ENCODE measurements at places on chromosomes 7 and 10. TPM values are rescaled to one million over a fixed set of nuclear protein-coding genes. Genes with fewer than 3 reads are reported as not detected.

NME8 gene
- total RNA-seq, result not detected

OTUD1 gene
- total RNA-seq, result 78.9 TPM

DNA sequence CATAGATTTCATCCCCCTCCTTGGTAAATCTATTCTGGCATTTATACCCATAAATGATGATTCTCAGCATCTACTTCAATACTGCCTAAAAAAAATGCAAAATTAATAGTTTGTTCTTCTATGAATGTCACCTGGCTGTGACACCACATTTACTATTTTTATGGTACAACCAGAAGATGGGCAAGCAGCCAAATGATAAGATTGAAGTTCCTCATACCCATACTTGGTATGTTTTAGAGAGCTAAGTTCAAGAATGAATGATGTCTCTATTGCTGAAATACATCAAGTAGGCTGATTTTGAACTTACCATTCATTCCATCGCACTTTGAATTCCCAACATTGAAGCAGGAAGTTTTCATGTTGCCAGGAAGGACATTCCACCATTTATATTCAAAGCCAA, 134.2 kb downstream of the ELAPOR2 start:
- H3K36me3 ChIP-seq, result peaks cover 15% of the 10 kb centered on the region
- no peak overlapping the region for H3K4me3 ChIP-seq
- no peak overlapping the region for H3K27ac ChIP-seq
- DNase-seq, result no peak
- no peaks in the 10 kb centered on the region for H3K4me1 ChIP-seq
- no peaks in the 10 kb centered on the region for H3K27me3 ChIP-seq

ATOH7 gene
- not detected for total RNA-seq

TRIM56 gene
- total RNA-seq, result 10.1 TPM

GRCh38 chr7:22481726-22482125, 18.3 kb downstream of the STEAP1B start:
- no peaks in the 10 kb centered on the region for H3K27me3 ChIP-seq
- no peaks in the 10 kb centered on the region for H3K4me1 ChIP-seq
- DNase-seq, result no peak
- H3K27ac ChIP-seq, result no peak overlapping the region

DNA sequence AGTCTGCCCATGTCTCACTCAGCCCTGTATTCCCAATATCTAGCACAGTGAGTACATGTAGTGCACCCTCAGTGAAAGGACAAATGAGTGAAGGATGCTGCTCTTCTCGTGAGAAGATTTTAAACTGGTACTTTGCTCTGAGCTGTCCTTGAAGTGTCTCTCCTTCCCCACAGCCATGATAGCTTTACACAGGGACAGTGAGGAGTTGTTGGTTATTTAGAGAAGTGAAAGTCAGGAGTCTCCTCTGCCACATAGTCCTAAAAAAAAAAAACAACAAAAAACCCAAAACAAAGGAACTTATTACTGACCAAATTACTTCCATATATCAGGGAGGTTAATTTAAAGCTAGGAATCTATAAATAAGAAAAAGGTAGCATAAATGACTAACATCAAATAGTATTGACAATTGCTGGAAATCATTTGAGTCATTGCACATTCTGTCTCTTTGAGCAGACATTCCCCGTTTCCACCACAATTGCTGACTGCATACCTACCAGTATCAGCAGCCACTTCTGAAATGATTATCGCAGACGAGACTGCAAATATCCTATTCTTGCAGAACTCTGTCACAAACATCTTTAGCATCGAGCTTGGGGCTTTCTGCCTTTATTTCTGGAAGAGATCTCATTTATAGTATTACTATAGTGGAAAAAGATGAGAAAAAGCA, 202.1 kb downstream of the PTEN start:
- H3K4me1 ChIP-seq, result no peaks in the 10 kb centered on the region
- H3K36me3 ChIP-seq, result no peaks in the 10 kb centered on the region
- no peak overlapping the region for H3K27ac ChIP-seq
- H3K4me3 ChIP-seq, result no peak overlapping the region

DNA sequence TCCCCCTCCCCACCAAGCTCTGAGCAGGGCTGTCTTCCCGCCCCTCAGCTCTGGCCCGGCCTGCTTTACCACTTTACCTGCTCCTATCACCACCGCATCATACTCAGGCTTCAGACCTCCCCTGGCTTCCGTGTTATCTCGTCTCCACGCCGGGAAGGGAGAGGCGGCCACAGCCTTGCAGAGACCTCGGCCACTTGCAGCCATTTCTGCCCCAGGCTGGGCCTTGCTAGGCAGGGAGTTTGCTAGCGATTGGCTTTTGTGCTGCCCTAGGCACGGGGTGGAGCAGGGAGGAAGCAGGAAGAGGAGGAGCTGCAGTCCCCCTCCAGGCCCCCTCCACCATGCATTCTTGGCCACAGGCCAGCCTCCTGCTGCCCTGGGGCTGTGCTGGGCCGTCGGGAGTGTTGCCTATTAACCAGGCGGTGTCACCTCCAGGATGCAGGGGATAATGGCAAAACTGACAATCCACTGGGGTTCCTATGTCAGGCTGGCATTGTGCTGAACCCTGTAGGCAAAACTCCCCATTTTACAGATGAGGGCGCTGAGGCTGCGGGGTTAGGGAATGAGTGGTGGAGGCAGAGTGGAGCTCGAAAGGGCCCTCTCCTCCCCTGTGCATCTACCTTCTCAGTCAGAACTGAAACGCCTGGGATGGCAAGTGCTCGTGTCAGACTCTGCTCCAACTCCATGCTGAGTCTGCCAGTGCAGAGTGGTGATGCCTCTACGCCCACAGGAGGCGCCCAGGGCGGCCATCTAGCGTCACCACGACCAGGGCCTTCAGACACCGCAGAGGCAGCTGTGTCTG, at the start of gene PYROXD2:
Gene PYROXD2 (minus strand): TSS at position 251 of the 799 bp plus-strand sequence. CDS start 47 bp downstream, at position 204.
- H3K4me3 ChIP-seq, result peak within 1 kb of the TSS; percentile 76
- no peaks in the 10 kb centered on the region for H3K36me3 ChIP-seq
- no peaks in the 10 kb centered on the region for H3K27me3 ChIP-seq
- DNase-seq, result peak; percentile 95
- H3K27ac ChIP-seq, result peak within 1 kb of the TSS; percentile 67

CALN1 gene
- total RNA-seq, result not detected

FAM25G gene
- total RNA-seq, result not detected

DNA sequence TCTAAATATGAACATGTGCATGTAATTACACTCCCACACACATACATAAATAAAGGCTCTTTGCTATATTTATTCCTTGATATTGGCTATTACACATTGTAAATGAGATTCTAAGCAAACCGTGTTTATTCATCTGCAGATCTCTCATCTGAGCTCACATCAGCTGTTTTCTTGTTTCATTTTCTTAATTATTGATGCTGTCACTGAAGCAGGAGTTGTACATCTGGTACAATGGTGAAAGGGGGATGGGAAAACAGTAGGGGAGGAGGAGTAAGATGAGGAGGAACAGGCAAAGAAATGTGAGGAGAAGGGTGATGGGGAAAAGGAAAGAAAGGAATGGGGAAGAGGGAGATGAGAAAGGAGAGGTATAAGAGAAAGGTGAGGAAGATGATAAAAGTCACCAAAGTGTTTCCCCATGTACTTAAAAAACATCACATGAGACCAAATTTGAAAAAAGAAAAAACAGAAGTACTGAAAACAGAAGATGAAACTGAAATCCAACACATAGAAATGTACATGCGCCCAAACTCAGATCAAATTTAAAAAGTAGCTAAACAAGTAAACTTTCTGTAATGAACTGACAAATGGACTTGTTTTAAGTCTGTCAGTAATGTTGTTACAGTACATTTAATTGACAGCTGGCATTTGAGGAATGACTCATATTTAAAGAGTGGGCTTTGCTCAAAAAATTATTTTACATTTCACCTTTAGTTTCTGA, 472.2 kb downstream of the ARL4A start:
- H3K4me1 ChIP-seq, result no peaks in the 10 kb centered on the region
- H3K36me3 ChIP-seq, result no peaks in the 10 kb centered on the region
- H3K27me3 ChIP-seq, result no peaks in the 10 kb centered on the region
- H3K27ac ChIP-seq, result no peak overlapping the region
- H3K4me3 ChIP-seq, result no peak overlapping the region

DNA sequence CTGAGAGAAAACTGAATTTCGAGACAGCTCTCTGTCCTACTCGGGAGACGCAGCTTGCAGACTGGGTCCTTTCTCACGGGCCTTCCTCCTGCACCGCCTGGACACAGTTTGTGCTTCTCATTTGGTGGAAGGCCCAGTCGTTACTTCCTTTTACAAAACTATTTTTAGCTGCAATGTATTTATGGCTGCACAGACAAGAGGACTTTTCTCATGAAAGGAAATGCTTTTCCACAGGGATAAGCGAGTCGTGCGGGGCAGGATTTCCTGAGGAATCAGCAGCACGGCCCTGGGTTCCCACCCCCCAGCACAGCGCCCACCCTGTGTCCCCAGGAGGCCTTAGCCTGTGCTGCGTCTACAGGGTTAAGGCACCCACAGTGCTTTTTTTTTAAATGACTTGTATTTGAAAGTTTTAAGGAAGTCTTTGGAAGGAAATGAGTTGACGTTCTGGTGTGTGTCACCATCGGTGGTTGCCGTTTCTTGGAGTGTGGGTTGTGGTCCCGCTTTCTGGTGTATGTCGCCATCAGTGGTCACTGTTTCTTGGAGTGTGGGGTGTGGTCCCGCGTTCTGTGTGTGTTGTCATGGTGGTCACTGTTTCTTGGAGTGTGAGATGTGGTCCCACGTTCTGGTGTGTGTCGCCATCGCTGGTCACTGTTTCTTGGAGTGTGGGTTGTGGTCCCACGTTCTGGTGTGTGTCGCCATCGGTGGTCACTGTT, 50.9 kb downstream of the INPP5A start:
- H3K27me3 ChIP-seq, result no peaks in the 10 kb centered on the region
- no peaks in the 10 kb centered on the region for H3K36me3 ChIP-seq
- peaks cover 64% of the 10 kb centered on the region for H3K4me1 ChIP-seq
- peak overlapping the region; percentile 50 for H3K4me3 ChIP-seq
- peak overlapping the region; percentile 82 for H3K27ac ChIP-seq

- no peak for DNase-seq
- no peaks in the 10 kb centered on the region for H3K36me3 ChIP-seq
- H3K4me1 ChIP-seq, result no peaks in the 10 kb centered on the region
- no peaks in the 10 kb centered on the region for H3K27me3 ChIP-seq
- no peak overlapping the region for H3K27ac ChIP-seq
Measured at GRCh38 chr10:48406658-48407057, 100.2 kb downstream of the MAPK8 start.

DNA sequence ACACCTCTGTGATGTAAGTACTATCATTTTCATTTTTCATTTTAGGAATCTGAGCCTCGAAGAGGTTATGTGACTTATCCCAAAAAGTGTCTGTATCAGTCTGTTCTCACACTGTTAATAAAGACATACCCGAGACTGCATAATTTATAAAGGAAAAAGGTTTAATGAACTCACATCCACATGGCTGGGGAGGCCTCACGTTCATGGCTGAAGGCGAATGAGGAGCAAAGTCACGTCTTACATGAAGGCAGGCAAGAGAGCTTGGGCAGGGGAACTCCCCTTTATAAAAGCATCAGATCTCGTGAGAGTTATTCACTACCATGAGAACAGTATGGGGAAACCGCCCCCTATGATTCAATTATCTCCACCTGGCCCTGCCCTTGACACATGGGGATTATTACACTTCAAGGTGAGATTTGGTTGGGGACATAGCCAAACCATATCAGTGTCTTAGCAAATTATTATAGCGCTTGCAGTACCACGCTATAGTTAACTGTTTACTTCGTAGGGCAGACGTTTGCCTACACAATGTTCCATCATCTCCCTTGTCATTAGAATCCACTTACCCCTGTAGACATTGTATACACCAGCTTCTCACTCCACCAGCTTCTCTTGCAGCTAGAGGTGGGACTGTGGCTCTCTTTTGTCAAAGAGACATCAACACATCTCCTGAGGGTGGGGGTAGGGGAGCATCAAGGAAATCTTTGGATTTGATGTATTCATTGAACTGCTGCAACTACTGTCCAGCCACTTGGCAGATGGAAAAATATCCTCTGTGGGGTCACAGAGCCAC, 15.4 kb upstream of the NMT2 start:
- no peak overlapping the region for H3K4me3 ChIP-seq
- H3K4me1 ChIP-seq, result no peaks in the 10 kb centered on the region
- DNase-seq, result no peak
- no peak overlapping the region for H3K27ac ChIP-seq

TMEM213 gene
- not detected for total RNA-seq

DNA sequence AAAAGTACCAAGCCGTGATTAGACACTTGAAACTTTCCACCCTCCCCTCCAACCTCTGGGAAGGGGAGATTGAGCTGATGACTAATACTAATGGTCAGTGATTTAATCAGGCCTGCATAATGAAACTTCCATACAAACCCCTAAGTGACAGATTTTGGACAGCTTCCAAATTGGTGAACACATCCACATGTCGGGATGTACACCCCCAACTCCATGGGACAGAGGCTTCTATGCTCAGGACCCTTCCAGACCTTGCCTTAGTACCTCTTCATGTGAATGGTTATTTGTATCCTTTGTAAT, 4.8 kb downstream of the NUB1 start:
- no peak for DNase-seq
- no peaks in the 10 kb centered on the region for H3K27me3 ChIP-seq
- peaks cover 3% of the 10 kb centered on the region for H3K36me3 ChIP-seq
- no peak overlapping the region for H3K4me3 ChIP-seq

DNA sequence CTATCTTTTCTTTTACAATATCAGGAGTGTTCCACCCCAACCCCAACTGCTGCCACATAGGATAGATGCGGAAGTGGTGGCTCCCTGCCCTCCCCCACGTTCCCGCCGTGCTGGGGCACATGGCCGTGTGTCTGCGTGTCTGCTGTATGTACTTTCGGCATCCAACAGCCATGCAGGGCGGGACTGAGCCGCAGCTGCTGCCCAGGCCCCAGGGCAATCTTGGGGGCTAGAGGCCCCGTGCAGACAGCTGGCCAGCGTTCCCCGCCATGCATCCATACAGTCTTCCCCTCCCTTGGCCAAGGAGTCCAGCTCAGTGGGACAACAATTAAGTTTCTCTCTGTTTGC, 162.7 kb downstream of the DGKB start:
- DNase-seq, result no peak
- no peak overlapping the region for H3K4me3 ChIP-seq
- no peaks in the 10 kb centered on the region for H3K4me1 ChIP-seq

CCDC3 gene
- total RNA-seq, result 10.1 TPM

All from psoas muscle (tissue), 8 donors.